ENCODE measurements at places on chromosomes 2 and 18.
A peak's percentile ranks its signal among the peaks of the same experiment; 100 is the strongest.

DNA sequence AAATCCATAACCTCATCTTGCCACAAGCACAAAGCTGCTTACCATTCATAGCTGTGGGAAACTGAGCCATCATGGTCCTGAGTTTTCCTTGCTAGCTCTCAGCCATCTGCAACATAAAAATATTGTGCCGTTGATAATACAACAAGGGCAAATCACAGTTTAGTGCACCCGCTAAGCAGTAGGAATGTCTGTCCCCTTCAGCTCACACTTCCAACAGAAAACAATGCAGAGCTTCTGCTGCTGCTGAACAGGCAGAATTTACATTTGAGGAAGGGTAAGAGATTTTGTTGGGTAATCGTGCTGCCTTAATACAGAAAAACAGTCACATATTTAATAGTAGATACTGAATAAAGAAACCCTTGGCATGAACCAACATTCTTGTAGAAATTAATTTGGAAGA is 32.3 kb downstream of the ITSN2 start:
- DNase-seq, result no peak

DNA sequence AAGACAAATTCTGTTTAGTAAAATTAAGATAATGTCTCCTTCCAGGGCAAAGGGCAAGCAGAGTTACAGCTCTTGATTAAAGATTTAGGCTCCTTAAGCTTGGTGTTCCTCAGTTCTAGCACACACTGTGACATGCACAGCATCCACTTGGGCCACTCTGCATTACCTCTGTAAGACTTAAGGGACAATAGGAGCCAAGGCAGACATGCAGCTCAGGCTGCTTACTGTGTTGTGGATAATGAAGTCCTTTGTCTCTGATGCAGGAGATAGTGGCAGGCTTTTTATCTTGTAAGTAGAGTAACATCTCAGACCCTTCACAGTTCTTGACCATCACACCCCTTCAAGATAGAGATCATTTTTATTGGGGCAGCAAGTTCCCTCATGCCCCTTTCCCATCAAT is 31.2 kb downstream of the RBM45 start:
- DNase-seq, result no peak

DNA sequence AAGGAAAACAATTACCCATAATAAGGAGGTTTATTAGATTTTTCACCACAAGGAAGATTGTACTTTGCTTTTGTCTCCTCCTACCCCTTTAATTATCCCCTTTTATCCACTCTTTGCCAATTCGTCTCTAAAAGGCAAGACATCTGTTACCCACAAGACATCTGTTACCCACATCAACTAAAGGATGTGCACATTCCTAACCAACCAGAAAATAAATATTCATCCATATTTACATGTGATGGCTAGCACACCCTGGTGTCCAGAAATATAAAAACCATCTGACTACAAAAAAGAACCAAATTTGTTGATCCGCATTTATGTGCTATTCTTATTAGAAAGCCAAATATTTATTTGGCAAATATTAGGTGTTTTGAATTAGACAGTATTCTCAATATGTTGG is 35.7 kb downstream of the ACVR1C start:
- no peak for DNase-seq

GRCh38 chr2:48213646-48214045 is 307.3 kb upstream of the FBXO11 start:
- DNase-seq, result no peak

GRCh38 chr2:85662899-85663593 is 5.0 kb downstream of the SFTPB start:
- DNase-seq, result no peak

- no peak for DNase-seq
These were observed 86.2 kb downstream of the CRIM1 start for GRCh38 chr2:36441816-36442215.

GRCh38 chr2:174634130-174635014 is 36.8 kb upstream of the WIPF1 start:
- DNase-seq, result peak; percentile 28

All from left colon (tissue), 2 donors.